Pulmonary artery endothelial cell (primary cell): ENCODE measurements at places on chromosomes 13 and 19. TPM values are rescaled to one million over a fixed set of nuclear protein-coding genes. Genes with fewer than 3 reads are reported as not detected.

ZNF175 gene
- 3.5 and 7.4 TPM in 2 replicates for total RNA-seq

ZNF235 gene
- total RNA-seq: 3.2 and 3.9 TPM in 2 replicates

PCP2 gene
- total RNA-seq: not detected in 2 replicates

NCR1 gene
- not detected in 2 replicates for total RNA-seq

PLEKHF1 gene
- 11.3 and 12.3 TPM in 2 replicates for total RNA-seq

BEST2 gene
- not detected in 2 replicates for total RNA-seq

DNA sequence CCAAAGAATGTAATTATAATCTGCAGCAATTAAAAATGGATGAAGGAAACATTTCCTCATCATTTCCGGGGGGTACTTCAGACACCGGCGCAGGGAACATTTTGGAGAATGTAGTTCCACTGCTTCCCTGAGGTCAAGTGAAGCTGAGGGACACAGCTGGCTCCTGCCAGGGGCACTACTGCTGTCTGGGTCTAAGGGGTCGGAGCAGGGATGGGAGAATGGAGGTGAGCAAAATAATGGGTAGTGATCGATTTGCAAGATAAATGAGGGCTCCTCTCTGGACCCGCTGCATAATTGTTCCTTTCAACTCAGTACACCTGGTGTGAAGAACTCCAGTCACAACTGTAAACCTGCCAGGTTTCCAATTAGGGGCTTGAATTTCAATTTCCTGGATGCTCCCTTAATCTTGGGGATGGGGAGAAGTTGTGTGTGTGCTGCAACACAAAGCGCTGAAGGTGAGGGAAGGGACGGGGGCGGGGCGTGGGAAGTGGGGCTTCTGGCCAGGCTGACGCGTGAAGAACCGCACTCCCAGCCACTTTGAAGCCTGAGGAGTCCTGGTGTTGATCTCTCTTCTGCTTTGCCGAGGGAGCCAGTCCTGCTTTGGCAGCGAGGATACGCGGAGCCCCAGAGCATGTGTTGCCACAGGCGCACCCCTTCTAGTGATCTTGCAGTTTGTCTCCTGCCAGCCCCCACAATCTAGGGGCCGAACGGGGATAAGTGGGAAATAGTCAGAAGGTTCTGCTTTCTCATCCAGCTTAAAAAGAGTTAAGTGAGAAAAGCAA, 57.9 kb upstream of the PCDH8 start:
- DNase-seq: no peak

DNA sequence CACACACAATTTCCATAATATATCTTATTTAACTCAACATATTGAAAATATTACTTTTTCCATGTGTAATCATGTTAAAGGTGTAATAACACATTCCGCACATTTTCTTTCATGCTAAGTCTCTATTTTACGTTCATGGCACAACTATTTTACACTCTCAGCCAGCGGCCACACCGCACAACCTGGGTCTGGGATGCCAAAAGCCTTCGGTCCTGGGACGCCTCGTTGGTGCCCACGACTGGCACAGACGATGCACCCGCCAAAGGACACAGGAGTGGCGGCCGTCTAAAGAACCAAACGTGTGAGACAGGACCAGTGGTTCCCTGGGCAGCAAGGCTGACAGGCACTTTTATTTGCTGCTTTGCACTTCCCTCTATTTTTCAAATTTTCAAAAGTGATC, 10.0 kb upstream of the PROZ start:
- DNase-seq: no peak

DNA sequence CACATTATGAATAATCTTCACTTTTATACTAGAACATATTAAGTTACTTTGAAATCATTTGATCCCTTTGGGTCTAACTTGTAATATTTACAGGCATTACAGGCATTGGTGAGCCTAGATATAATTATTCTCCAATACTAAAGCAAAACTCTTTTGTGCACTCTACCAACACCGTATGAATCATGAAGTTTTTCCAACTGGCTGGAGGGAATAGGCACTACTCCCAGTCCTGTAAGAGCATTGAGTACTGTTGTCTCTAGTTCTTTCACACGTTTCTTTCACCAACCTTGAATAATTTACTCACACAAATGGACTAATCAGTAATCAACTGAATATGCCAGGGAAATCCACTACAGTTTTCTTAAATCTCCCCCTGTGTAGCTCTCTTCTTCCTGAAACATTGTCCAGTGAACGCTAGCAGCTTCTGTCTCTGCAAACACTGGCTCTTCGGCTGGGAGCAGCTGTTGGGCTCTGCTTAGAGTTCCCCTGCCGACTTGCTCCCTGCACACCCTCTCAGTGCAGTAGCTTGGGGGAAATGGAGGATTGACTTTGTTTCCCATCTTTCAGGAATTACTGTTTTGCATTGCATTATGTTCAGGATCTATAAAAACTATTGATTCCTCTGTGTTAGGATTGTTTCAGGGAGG, 476.7 kb downstream of the RFC3 start:
- no peak for DNase-seq

DNA sequence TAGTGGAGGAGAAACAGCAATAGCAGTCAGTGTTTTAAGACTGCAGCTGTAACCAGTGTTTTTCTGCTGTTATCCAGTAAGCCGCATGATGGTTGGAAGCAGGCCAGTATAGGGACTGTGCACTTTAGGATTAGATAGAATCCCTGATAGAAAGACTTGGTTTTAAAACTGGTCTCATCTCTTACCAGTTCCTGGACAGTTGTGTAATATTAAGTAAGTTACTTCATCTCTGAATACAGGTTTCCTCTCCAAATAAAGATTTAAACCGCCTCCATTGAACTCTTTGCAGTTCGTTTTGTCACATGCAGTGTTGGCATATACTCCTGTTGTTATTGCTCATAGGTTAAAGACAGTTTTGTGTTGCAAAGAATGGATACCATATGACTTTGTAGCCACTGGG, 25.6 kb downstream of the URI1 start:
- no peak for DNase-seq

- DNase-seq: no peak
Observed at GRCh38 chr19:1563251-1563650, 4.9 kb downstream of the MEX3D start.

DNA sequence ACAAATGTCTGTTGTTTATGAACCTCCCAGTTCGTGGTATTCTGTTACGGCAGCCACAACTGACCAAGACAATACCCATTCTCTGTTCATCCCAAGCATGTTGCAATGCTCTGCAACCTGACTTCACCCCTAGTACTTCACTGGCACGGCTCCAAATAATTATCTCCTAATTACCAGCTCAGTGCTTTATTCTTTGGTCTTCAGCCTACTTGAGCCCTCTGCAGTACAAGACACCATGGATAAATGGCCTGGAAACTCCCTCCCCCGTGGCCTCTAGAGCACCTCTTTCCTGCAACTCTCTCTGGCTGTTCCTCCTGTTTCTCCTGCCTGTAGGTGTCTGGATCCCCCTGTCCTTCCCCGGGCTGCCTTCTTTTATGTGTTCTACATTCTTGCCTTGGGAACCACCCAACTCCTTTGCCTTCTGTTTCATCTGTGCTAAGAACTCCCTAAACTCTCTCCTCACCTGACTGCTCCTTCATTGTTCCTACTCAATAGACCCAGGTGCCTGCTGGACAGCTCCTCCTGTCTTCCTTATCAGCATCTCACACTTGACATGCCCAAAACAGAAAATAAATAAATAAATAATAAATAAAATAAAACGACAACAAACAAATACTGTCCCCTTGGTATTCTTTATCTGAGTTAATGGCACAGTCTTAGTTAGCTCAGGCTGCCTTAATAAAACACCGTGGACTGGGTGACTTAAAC, 200.4 kb upstream of the IPO5 start:
- no peak for DNase-seq

- DNase-seq: no peak
Observed at GRCh38 chr13:110868720-110869119, 46.1 kb downstream of the ANKRD10 start.

DNA sequence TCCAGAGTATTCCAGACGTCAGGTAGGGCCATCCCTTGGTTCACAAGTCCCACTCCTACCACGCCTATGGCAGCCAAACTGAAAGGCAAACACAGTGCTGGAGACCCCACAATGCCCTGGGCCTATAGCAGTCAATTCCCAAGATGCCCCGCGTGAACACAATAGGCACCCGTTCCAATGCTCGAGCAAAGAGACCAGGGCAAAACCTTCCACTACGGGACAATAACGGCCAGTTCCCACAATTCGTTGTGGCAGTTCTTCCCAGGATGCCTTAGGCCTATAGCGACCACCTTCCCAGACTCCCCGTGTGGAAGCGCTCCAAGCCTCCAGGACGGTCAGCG, 538 bp downstream of the ZNF428 start:
- no peak for DNase-seq

- DNase-seq: no peak
Observed at GRCh38 chr19:344625-345319, at the start of gene MIER2. TSS of gene MIER2 (minus strand) at chr19:344796. CDS start at chr19:344782, 14 bp downstream.

- DNase-seq: no peak
Observed at GRCh38 chr19:1354970-1355567, 28.6 kb upstream of the NDUFS7 start.

DNA sequence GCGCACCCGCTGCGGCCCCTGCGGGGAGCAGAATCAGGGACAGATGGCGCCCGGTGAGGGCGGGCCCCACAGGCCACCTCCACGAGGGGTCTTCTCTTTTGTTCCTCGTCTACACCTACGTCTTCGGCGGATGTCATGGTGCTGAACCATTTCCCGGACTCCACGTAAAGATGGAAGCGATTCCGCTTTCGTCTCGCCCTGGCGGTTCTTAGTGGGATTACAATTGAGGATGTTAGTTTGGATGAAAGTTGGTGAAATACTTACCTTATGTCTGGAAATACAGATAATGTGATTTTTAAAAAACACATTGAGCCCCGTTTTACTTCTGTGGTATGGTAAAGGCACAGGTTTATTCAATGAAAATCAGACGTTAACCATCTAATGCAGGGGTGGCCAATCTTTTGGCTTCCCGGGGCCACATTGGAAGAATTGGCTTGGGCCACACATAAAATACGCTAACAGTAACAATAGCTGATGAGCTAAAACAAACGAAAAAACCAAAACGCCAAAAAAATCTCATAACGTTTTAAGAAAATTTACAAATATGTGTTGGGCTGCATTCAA, 1.4 kb upstream of the ZMYM5 start:
- DNase-seq: no peak

GRCh38 chr19:54178581-54179261, 5.8 kb upstream of the TMC4 start:
- DNase-seq: no peak

GRCh38 chr13:109145631-109146030, 516.2 kb downstream of the MYO16 start:
- DNase-seq: no peak

DNA sequence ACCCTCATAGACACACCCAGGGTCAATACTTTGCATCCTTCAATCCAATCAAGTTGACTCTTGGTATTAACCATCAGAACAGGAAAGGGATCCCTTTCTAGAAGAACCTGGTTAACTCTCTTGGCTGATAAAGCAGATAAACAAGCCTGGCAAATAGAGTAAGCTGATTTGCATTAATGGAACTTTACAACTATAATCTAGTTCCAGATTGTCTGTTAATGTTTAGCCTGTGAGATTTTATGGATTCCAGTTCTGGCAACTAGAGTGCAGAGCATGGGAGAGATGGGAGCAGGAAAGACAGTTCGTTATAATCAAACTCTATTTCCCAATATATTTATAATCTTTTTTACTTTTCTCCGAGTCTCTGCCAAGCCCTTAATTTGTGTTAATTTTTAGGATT, 272.6 kb upstream of the KLHL1 start:
- no peak for DNase-seq

- no peak for DNase-seq
Observed at GRCh38 chr13:92158346-92158745, 759.9 kb downstream of the GPC5 start.

- no peak for DNase-seq
Observed at GRCh38 chr19:8643860-8644653, 13.6 kb downstream of the NFILZ start.

DNA sequence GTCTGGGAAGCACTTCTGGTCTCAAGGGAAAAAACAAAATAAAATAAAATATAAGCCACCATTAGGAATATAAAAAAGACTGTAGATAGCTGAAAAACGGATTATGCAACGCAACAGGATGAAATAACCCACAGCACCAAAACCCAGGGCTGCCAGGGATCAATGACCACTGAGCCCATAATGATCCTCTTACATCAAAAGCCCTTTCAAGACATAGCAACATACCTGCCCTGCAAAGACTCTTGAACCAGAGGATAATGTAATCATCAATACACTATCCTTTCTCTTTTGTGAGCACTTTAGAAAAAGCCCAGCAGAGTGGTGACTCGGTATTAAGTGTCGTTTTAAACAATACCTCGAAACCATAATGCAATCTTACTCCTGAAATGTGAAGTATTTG, 235.0 kb upstream of the SOX21 start:
- no peak for DNase-seq

GRCh38 chr19:32902448-32902847, 32.9 kb upstream of the SLC7A9 start:
- DNase-seq: no peak

DNA sequence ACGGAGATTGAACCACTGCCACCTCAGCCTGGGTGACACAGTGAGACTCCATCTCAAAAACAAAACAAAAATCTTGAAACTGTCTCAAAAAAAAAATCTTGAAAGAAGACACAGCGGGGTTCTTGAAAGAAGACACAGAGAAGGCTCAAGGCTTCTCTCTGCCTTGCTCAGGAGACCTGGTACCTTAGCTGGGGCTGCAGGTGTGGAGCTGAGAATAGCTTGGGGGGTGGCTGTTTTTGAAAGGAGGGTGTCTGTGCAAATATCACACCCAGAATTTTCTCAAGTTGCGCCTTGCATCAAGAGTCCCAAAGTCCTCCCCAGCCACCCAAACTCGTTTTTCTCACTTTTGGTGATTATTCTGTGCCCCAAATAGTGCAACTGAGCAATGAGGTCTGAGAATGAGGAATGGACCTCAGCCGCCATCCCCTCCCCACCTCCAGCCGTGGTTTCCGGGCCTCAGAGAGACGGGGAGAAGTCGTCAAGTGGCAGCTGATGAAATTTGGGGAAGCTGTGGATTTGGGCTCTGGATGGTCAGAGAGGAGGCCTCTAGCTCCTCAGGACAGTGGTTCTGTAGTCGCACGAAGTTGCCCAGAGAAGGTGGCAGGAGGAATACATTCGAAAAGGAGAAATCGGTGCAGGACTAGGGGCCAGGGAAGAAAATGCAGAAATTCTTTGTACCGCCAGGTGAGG, 8.8 kb downstream of the S1PR2 start:
- no peak for DNase-seq

DNA sequence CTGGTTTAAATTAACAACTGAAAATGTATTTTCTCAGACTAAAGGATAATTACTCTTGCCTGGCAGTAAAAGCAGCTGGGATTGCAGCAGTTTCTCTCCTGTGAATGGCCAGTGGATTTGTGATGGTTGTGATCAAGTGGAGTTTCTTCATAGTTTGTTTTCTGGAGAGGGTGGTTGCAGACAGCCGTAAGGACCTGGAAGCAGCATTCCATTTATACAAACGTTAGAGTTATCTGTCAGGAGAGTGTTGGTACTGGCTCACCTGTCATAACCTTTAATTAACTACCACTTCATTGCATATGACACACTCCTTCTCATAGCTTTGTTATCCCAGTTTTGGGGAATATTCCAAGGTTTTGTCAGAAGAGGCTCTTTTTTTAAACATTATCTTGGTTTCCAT, 258.4 kb upstream of the SLC10A2 start:
- no peak for DNase-seq

GRCh38 chr13:44976949-44977583, 12.2 kb downstream of the NUFIP1 start:
- DNase-seq: no peak
